Upper lobe of left lung (tissue), 6 donors: ENCODE measurements at places on chromosomes 2 and 18. TPM values are rescaled to one million over a fixed set of nuclear protein-coding genes. Genes with fewer than 3 reads are reported as not detected.
A peak's percentile ranks its signal among the peaks of the same experiment; 100 is the strongest.

- DNase-seq, result no peak
Measured at GRCh38 chr2:45134014-45134413, 124.8 kb upstream of the SIX2 start.

Gene FAM98A
- 9.0 TPM for total RNA-seq

Gene ST8SIA3
- total RNA-seq, result under 0.01 TPM

GRCh38 chr18:23618862-23619387 is 32.6 kb upstream of the NPC1 start:
- peak; percentile 51 for DNase-seq

DNA sequence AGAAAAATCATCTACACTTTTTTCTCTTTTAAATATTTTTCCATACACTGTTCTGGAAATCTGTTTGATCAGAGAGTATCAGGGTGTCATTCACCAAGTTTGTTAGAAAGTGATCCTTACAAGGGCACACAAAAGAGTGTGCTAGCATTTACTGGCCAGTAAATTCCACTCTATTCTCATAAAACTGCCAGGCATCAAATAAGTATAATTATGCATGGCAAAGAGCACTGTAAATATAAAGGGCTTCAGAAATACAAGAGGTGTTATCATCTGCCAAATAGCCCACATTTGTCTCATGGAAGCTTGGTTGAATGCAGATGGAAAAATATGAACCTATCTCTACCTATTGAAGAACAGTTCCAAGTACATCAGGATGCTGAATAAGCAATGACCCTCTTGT is 847.3 kb upstream of the ACVR2A start:
- no peak for DNase-seq

DNA sequence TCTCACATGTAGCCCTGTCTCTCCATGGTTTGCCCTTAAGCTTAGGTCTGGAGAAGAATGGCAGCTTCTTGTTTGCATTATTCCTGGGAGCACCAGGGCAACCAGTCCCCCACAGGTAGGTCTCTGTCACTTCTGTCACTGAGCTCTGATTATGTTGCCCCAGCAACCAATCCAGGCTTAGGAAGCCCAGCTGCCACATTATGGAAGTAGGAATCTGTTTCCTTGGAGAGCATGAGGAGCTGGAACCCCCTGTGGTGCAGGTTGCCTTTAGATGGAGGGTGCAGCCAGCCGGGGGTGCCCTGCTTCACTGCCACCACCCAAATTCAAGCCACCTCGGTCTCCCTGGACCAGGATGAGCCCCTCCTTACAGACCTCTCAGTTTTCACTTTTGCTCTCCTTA is 4.8 kb downstream of the RESP18 start:
- DNase-seq, result no peak
